ENCODE measurements at places on chromosomes 3 and 15. TPM values are rescaled to one million over a fixed set of nuclear protein-coding genes. Genes with fewer than 3 reads are reported as not detected.

DNA sequence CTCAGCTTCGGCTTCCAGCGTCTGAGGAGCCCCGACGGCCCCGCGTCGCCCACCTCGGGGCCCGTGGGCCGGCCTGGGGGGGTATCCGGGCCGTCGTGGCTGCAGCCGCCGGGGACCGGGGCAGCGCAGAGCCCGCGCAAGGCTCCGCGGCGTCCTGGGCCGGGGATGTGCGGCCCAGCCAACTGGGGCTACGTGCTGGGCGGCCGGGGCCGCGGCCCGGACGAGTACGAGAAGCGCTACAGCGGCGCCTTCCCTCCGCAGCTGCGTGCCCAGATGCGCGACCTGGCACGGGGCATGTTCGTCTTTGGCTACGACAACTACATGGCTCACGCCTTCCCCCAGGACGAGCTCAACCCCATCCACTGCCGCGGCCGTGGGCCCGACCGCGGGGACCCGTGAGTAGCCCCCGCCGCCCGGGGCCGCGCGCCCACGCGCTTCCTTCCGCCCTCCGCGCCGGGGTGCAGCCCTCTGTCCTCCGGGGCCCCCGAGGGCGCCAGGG, 462 bp downstream of the EDEM1 start:
- peak; percentile 45 for DNase-seq

DNA sequence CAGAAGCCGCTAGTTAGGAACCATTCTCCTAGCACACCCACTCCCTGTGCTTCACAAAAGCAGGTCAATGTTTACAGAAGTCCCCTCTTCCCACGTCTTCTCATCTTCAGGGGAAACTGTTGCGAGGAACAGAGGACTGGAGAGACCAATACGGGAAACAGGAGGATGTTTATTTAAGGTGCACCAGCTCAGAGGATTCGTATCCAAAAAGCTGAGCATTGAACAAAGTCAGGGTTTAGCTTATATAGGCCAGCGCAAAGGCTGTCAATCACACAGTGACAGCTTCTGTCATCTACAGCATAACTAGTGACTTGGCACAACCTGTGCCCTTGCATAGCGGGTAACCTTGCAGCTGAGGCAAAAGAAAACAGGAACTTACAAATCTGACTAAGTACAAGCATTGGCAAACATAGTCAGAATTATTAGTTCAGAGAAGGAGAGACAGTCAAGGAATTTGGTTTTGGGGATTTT, 61.3 kb downstream of the ZDHHC19 start:
- DNase-seq = no peak

FBN1 gene
- 411 TPM for total RNA-seq

SLC9A9 gene
- total RNA-seq = 28.4 TPM

LYSMD2 gene
- 4.7 TPM for total RNA-seq

GP5 gene
- total RNA-seq = 0.21 TPM

TEX55 gene
- total RNA-seq = not detected

ZNF774 gene
- 4.9 TPM for total RNA-seq
